GM04504 (cell line): ENCODE measurements at places on chromosomes 2 and 18.

GRCh38 chr18:6543330-6543908 is 128.7 kb upstream of the L3MBTL4 start:
- DNase-seq, result no peak

DNA sequence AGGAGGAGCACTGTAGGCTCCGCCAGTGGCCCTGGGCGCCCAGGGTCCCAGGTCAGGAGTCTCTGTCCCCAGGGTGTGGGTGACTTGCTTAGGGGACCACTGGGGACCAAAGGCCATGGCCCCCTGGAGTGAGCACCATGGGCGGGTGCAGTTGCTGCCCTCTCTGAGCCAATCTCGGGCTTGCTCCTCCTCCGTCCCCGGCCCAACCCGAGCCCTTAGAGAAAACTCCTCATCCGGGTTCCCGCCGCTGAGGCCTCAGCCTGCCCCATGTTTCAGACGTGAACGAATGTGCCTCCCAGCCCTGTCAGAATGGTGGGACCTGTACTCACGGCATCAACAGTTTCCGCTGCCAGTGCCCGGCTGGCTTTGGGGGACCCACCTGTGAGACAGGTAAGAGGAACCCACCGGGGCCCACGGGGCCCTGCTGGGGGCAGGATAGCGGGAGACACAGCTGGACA is 38.6 kb downstream of the SNED1 start:
- DNase-seq, result no peak

- no peak for DNase-seq
These were observed 19.1 kb upstream of the ANKRD53 start for GRCh38 chr2:70959271-70959761.

DNA sequence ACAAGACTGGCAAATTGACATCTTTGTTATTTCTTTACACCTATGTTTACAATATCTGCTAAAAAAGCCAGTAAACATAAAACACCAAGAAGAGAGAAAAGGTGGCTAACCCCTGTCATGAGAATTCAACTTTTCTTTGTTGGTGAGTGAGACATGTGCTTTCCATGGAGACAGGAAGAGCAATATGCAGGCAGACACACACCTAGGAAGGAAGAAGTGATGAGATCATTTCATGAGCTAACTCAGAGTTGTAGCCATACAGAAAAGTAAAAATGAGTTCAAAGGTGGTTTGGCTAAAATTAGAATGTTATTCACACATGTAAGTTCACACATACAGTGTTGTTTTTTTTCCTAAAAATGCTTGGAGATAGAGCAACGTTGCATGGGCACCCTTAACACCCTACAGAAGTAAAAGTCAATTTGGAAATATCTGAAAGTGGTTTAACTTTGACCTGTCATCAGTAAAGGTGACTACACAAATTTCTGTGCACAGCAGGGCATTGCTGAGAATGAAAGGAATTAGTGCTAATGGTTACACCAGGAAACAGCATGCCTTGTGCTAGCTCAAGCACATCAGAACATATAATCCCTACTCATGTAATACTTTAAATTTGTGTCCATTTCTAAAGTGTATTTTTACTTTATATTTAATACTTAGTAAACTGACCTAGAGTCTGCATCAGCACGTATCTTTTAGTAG is 557.6 kb downstream of the CBLN2 start:
- DNase-seq, result no peak

DNA sequence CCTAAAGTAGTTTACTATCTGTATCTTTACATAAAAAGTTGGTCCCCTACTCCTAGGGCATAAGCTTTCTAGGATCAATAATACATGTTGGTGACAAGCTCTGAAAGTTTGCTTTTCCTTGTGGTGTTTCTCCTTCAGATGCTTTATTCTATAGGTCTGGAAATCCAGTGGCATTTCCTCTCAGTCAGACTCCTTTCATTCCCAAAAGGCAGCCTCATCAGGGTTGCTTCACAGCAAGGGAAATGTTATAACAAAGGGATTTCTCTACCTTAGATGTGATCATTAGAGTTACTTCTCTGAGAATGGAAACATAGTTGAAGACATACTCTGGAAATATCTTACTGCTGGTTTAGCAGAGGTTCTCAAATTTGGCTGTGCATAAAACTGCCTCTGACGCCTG is 1072.4 kb upstream of the ZEB2 start:
- DNase-seq, result no peak

GRCh38 chr2:85673716-85674375 is 5.8 kb upstream of the SFTPB start:
- no peak for DNase-seq

DNA sequence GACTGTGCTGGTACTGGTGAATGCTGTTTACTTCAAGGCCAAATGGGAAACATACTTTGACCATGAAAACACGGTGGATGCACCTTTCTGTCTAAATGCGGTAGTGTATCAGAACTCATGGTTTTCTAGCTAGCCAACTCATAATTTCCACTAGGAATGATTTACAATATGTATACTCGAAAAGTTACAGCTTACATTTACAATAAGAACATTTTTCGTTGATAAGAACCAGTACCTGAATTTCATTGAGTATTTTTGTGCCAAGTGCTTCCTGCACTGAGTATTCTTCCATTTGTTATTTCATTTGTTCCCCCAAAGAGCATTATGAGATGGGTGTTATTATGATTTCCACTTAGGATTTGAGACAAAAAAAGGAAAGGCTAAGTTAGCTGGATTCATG is 21.9 kb downstream of the SERPINB12 start:
- DNase-seq, result no peak

DNA sequence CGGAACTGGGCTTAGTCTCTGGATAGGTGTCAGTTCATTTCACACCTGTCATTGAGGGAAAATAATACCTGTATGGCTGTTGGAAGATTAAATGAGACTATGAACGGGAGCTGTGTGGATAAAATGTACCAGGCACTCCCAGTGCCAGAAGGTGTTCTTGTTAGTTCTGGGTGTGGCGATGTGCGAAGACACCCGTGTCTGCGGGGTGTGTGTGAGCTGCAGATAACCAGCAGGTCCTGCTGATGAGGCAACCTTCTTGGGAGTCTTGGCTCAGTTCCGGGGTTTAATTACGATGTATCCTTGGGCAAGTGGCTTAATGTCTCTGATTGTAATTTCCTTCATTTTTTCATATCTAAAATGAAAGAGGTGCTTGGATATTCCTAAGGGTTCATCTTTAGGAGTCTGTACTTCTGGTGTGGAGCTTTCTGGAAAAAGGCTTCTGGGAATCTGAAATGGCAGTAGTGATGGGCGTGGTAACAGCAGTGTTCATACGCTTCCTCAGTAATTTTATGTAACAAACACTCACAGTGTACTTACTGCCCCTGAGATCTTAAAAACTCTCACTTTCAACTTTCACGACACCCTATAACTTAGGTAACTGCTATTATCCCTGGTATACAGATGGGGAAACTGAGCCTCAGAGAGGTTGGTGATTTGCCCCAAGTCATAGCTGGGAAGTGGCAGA is 35.0 kb downstream of the NEDD4L start:
- no peak for DNase-seq

DNA sequence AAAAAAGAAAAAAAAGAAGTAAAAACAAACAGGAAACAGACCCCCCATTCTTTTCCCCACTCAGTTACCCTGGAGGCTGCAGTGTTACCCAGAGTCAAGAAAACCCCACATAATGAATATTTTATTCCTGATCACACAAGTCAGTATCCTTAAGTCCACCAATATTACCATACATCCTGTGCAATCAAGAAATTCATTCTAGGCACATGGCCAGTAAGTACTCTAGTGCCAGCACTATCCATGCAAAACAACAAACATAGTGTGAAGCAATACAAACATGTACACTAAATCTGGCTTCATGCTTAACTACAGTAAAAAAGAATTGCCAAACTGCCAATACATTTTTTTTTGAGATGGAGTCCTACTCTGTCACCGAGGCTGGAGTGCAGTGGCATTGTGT is 111.6 kb downstream of the FAM168B start:
- DNase-seq, result no peak

DNA sequence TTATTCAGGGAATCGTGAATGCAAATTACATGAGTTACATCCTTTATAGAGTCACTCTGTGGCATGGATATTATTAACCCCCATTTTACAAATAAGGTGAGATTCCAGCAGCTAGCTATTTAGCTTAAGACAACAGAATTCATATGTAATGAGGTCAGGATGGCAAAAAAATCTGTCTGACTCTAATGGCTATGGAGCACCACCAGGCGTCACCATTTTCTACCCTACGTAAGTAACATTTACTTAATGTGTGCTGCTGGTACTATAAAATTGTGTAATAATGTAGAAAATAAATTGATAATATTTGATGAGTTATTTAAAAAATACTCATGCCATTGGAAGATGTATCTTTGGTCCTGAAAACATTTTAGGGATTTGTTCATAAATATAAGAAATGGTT is 2040.1 kb upstream of the LRRTM1 start:
- DNase-seq, result no peak

DNA sequence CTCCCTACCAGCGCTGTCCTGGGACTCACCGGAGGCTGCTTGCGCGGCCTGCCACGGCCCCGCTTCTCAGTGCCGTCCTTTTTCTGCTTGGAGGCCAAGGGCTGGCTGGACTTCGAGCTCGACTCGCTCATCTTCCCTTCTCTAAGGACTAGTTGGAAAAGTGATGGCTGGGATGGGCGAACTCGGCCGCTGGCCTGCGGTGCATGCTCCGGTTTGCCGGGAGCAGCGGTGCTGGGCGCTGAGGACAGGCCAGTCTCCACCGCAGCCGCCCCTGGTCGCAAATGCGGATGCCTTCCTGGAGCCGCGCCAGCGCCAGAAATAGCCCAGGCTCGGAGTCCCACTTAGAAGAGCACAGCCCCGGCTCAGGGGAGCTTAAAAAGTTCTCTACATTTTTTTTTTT is 3.1 kb downstream of the C2orf81 start:
- no peak for DNase-seq

DNA sequence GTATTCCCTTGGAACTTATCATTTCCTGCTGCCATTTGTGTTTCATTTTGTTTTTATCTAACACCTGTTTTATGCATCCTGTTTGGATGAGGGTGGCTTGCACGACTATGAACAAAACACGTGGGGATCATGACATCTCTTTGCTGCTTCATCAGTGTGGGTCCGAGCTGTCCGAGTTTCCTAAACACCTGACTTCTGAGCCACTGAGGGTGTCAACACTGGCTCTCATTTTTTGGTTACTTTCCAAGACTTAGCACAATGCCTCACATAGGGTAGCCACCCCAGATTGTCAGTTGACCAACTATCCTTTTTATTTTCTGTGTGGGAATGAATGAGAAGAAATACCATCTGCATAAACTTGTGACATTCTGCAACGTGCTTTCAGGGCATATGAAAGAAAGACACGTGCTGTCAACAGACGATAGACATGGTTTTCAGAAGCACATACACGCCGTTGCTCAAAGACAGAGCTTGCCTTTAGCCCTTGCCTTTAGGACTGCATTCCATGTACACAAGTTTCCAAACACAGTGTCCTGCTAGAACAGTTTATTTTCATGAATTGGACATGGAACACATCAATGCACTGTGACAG is 166.7 kb downstream of the MYT1L start:
- DNase-seq, result no peak
